LHCN-M2 (cell line): ENCODE measurements at places on chromosomes 6 and 20. TPM values are rescaled to one million over a fixed set of nuclear protein-coding genes. Genes with fewer than 3 reads are reported as not detected.

DNA sequence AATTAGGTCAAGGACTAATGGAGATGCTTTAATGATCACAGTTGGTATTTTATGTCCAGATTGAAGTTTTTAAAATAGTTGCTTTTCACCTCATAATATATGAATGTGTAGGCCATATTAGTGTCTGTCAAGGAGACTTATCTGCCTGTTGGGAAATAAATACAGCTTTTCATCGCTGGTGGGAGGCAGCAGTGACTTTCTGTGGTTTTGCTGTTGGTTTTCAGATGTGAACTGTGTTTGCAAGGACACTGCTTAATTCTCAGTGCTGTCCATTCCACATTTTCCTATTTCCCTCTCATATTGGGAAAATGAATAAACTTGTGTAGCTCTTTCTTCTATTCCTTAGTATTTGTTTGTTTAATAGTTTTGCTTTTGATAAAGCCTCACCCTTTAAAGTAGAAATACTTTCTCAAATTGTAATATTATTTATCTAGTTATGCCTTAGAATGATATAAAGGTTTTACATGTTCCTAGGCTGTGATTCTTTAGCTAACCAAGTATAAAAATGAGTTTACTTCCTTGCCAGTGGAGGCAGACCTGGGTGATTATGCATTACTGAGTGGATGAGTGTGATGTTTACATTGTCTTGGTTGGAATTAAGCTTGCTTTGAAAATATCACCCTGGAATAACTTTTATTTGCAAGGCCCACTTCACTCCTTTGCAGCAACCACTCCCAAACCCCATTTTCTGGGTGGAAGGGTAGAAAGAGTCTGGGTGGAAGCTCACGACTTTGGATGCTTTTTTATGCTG, 3.3 kb downstream of the PLCB4 start:
- DNase-seq: peak; percentile 30

DNA sequence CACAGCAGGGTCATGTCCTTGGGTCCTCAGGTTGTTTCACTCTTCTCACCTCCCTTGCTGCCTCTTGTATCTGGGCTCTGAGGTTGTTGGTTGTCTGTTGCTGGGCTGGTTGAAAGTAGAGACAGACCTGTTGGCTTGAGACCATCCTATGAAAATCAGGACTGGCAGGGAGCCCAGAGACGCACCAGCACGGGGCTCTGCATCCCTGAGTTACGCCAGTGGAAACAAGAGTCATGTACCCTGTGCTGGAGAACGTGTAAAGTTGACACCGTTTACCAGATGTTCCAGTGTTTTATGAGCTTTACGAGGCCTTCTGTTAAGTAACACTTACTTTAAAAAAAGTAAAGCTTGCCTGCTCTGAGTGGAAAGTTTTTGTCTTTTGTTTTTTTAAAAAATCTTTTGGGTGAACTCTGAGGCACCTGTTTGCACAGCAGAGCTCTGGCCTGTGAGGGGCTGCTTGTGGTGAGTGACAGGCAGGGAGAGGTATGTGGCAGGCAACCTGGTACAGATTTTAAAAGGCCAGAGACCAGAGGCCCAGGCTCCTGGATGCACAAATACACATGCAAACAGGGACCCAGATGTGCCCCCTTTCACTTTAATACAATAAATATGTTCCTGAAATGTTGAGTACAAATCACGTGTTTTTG, 260.0 kb upstream of the SUPT3H start:
- peak; percentile 82 for DNase-seq

DNA sequence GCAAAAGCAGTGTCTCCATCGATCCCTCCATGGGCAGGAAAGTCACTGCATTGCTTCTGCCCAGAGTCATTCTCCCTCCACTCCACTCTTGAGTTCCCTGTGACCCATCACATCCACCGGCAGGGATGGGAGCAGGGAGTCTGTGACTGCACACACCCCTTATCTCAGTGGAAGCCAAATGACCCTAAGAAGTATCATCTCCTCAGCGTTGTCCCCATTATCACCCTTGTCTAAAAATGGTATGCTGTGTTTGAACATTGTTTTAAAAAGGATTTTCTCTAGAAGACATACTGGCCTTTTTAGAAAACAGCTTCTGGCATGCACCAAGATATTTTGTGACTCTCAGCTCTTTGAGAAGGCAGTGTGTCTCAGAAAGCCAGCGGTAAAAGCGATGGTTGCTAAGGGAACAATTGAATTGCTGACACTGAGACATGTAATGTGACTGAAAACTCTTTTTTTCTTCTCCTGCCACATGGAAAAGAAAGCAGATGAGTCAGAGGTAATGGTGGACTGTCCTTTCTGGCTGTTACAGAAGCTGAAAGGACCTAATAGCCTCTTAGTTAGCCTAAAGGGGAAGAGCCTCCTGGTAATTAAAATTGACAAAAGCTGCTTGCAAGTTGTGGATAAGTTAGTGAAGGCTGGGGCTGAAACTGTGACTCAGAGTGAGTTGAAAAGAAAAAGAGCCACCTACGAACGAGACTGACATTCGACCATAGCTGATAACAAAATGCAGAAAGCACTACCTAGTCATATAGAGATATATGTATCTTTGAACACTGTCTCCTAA, 120.5 kb downstream of the MAP3K7 start:
- DNase-seq: no peak

DNA sequence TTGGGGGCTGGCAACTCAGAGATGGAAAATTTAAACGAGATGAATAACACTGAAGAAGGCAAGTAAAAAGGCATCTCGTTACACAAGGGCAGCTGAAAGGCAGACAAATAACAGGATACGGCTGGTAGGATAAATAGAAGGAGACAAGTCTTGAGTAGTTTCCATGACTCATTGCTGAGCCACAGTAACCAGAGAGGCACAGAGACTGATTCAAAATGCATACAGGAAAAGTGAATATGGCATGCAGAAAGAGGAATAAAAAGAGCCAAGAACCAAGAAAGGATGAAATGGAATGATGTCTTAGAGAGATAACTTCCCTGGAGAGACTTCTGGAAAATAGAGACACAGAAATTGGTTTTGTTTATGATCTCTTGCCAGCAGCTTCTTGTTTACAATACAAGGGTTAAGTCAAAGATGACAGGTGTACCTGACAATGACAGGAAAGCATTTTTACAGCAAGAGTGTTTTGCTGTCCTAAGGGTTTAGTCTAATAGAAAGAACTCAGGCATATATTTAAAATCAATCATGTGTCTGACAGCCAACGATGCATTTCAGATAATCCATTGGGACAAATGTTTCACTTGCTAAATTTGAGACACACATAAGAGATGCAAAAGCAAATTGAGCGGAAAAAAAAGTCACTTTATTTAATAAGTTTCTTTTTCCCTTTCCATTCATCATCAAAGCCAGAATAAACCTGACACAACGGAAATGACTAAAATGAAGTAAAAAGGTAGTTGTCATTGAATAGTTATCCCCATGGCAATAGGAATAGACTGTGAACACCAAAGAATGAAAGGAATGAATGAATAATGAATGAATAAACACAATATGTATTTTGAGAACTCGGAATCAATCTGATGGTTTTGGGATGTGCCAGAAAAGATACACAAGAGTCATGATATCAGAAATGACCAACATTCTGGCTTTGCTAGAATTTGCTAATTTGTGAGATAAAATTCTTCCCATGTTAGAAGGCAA, 68.0 kb upstream of the KCNQ5 start:
- DNase-seq: peak; percentile 96

GRCh38 chr6:152566103-152566875, 70.9 kb downstream of the SYNE1 start:
- DNase-seq: no peak

DNA sequence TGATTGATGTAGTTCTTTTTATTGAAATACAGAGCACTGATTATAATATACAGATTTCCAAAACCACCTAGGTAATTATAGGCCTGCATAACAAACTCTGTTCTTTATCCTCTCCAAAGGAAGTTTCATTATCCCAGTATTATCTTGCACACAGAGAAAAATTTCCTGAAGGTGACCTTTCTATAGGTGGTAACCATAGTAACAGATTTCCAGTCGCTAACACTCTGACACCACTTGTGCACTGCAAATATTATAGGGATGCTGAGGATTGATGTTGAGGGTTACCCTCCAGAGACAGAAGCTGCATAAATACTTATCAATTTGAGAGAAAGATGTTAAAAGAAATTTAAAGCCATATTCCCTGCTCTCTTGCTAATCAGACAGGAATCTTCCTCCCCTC, 274.5 kb upstream of the NRSN1 start:
- DNase-seq: no peak

DNA sequence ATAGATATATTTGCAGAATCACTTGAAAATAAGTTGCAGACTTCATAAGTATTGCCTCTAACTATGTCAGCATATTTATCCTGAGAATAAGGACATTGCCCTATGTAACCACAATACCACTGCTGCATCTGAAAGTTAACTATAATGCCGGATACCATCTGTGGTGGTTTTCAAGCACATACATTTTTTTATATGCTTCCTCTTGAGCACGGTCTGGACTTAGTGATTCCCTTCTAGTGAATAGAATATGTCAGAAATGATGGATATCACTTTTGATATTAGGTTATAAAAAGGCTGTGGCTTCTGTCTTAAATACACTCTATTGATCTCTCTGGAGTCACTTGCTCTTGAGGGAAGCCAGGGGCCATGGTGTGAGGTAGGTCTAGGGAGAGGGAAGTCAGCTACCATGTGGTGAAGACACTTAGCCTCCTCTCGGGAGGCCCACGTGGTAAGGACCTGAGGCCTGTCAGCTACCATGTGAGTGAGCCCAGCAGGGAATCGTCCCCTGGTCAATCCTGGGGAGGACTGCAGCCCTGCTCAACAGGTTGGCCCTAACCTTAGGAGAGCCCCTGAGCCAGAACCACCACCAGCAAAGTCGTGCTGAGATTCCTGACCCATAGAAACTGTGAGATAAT, 57.5 kb downstream of the CCDC170 start:
- DNase-seq: no peak

DNA sequence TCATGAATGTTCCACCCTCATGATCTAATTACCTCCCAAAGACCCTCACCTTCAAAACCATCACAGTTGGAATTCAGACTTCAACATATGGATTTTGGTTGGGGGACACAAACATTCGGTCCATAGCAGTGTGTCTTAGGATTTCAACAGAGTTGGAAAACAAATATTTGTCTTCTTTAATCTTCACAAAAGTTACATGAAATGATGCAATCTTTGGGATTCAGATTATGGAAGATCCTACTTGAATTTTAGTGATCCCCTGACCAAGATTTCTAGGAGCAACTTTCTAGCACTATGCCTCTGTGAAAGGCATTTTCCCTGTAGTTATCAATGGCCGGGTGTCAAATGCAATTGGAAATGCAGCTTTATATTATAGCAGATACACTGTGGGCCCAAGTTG, 86.5 kb downstream of the TRMT11 start:
- DNase-seq: no peak

DNA sequence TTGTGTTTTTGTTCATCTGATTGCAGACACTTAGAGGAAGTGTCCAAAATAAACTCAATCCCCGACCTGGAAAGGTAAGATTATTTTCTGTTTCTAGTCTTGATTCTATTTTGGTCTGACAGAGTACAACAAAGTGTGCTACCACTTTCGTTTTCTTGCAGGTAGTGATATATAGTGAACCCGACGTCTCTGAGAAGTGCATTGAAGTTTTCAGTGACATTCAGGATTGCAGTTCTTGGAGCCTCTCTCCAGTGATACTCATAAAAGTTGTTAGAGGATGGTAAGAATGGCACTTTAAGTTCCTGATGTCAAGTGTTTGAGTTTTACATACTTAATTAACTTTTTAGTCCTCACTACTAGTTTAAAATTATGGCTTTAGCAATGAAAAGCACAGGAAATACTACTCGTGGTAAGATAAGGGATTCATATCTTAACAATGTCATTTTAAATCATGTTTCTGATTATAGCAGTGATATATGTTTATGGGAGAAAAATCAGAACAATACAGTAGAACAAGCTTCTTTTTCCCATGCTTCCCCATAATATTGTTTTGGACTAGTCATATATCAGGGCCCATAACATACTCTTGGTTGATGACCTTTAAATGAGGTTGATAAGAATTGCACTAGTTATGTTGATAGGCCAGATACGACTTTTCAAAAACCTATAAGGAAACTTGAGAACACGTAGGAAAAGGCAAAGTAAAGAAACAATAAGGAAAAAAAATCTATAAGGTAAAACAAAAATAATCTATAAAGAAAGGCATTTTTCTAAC, 104.0 kb downstream of the RTN4IP1 start:
- no peak for DNase-seq

DNA sequence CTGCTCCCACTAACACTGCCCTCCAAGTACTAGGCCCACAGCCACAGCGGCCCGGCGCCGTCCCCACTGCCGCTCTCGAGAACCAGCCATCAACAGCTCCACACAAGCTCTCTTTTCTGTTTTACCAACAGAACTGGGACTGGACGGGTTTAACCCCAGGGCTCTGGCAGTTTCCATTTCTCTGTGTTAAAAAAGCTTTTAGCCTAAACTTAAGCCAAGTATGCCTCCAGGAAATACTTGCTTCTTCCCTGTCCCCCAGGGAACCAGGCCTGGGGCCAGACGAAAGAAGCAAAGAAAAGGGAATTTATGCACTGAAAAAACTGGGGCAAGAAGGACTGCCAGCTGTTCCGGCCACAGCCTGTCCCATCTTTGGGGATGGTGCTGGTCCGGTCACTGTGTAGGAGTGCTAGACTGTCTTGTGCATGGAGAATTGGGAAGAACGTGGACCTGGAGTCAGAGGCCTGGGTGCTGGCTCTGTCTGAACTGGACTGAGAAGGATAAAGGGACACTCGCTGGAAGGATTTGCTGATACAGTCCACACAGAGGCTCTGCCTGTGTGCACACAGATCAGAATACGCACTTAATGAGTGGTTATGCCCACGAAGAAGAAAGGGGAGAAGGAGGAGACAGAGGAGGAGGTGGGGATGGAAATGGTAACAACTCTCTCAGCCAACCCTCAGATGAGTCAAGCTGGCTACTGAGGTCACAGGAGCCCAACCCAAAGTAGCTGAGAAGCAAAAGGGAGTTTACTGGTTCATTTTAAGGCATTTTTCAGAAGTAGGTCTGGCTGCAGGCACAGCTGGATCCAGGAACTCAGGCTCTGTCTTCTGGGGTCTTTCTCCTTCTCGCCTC, 254.4 kb upstream of the PMEPA1 start:
- peak; percentile 2 for DNase-seq

DNA sequence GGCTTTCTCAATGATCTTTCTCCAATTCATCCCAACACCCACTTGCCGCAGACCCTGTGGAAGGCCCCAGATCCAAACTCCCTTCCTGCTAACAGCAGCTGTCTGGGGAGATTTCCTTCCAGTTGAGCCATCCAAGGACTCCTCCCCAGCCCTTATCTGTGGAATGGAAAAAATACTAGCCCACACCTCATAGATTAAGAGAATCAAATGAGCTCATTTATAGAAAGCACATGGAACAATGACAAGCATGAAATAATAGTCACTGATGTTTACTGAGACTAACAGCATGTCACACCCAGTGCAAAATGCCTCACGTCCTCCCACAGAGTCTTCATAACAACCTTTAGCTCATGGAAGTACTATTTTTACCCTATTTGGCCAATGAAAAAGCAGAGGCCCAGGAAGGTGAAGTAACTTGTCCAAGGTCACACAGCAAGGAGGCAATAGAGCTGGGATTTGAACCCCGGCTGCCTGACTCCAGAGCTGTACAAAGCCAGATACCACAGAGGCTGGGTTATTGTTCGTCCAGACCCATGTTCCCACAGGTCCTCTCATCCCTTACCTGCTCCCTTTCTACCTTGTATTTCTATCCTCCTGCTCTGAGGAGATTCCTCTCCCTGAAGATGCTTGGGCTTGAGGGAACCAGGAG, 23.4 kb upstream of the PTGIS start:
- DNase-seq: no peak

Gene HUS1B
- 0.17 and 0.19 TPM in 2 replicates for total RNA-seq

Gene CALHM6
- 2.7 and 3.9 TPM in 2 replicates for total RNA-seq

Gene EGFL8
- 1.3 and 2.4 TPM in 2 replicates for total RNA-seq

Gene HCK
- not detected in 2 replicates for total RNA-seq
